ENCODE measurements at places on chromosomes 11 and 22.

DNA sequence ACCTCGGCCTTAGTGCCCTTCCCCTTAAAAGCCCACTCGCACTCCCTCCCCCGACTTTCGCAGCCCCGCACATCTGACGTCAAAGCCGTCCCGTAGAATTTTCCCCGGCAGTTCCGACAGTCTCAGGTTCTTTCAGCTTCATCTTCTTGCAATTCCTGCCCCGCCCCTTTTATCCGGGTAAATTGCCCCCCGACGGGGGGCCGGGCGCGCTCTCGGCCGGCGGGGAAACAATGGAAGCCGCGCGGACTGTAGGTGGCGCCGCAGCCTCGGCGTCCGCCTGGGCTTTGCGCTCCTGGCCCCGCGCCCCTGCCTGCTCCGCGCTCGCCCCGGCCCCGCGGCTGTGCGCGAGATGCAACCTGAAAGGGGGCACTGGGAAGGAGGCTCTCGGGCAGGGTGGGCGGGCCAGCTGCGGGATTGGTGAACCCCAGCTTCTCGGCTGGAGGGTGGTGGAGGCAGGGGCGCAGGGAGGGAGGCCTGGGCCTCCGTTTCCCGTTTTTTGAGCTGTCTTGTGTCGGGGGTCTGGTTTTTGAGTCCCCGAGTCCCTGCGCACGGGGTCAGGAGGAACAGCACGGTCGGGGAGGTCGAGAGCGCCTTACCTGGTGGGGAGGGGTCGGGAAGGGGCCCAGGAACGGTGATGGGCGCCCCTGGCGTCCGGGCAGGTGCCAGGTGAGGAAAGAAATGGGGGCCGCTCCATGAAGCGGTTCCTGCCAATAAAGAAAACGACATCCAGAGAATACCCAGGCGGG, 859 bp upstream of the FGF19 start:
- peak; percentile 2 for DNase-seq

- no peak for DNase-seq
Measured at GRCh38 chr11:120657306-120658070, 145.9 kb downstream of the GRIK4 start.

GRCh38 chr11:30313580-30313979, 9.3 kb upstream of the ARL14EP start:
- no peak for DNase-seq

DNA sequence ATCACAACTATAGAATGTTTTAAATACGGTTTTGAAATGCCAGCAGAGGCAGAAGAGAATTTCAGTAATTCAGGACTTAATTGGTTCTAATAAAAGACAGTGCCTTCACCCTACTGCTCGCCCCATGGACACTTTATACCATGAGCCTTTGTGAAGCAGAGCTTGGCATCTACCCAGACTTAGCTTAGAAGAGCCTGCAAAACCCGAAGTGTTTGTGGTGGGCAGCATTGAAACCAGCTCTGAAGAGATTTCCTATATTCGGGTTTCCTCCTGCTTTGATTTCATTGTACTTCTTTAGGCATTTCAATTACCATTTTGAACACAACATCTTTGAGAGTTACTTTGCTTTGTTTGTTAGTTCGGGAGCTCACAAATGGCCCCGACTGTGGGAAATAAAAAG, 185.1 kb upstream of the MTNR1B start:
- DNase-seq = no peak

DNA sequence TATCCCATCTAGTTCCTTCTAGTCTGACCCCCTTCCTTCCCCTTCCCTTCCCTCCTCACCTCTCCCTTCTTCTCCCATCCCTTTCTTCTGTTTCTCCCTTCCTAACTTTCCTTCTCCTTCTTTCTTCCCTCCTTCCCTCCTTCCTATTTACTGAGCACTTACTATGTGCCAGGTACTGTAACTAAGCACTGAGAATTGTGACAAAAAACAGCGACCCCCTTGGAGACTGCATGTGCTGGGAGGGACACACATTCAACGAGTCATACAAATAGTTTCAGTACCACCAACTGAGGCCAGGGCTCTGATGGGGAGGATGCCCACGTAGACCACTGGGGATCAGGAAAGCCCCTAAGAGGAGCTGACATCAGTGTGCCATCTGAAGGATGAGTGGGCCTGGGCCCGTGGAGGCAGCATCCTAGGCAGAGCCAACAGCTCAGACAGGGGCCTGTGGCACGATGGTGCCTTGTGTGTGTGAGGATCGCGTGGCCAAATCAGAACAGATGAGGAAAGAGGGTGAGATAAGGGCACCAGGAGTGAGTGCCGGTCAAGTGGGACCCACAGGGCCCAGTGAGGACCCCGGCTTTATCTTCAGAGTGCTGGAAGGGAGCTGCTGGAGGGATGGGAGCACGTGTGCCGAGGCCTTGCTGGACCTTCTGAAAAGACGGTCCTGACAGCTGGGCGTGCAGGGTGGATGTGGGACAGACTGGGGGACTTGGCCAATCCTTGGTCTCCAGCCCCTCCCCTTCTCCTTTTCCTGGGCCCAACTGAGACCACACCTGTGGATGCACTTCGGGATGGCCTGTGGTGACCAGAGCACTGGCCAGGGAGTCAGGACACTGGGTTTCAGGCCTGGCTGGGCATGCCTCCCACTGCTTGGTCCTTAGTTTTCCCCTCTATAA, 38.4 kb upstream of the CRYBB3 start:
- DNase-seq = no peak

- DNase-seq = no peak
Measured at GRCh38 chr11:32226480-32226879, 135.6 kb downstream of the RCN1 start.

DNA sequence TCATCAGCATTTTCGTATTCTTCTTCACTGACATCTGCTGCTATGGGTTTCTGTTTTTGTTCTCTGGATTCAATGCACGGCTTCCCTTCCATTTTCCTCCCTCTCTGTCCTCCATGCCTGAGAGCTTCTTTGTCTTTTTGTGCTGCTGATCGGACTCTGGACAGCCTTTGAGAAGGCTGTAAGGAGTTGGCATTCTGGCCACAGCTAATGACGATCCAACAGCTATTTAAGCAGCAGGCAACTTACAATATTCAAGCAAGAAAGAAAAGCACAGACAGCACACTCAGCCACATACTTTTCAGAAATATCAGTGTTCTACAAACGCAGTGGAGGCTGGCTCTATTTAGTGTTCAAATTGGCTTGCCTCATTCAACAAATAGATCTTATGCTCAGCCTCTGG, 60.9 kb upstream of the ZC3H12C start:
- DNase-seq = peak; percentile 18

DNA sequence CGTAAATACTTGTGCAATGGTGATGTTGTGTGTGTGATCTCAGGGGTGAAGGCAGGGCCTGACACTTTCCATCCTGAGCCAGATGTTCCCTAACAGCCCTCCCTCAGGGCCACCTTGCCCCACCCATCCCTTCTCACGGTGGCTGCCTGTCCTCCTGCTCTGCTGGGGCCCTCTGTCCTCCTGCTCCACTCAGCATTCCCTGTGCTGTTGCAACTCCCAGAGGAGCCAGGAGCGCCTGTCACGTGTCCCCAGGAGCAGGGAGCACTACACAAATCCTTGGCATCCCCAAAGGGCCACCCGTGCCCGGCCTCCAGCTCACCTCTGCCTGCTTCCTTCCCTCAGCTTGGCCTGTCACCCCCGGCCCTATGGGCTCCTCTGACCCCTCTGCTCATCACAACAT, 10.2 kb upstream of the CSNK1E start:
- DNase-seq = no peak

GRCh38 chr22:50012211-50013181, at the start of gene IL17REL:
Gene IL17REL (minus strand): TSS chr22:50012765. CDS start chr22:50012646, 119 bp downstream.
- DNase-seq = no peak

DNA sequence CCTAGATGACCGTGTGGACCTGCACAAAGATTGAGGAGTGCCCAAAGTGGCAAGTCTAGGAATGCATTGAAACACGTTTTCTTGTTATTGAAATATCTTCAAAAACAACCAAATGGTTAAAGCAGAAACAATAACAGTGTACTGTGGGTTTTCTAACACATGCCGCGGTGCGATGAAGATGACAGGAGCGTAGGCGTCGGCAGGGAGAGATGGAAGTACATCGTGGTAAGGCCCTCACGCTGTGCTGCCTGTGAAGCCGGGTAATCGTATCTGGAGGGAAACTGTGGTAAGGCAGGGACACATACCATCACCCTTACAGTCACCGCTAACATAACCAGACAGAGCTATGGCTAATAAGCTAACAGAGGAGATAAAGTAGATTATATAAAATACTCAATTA, 261.4 kb downstream of the TBC1D22A start:
- no peak for DNase-seq

GRCh38 chr11:15179167-15179566, 64.4 kb downstream of the INSC start:
- peak; percentile 35 for DNase-seq

- no peak for DNase-seq
Measured at GRCh38 chr11:75236062-75236461, 4.5 kb upstream of the TPBGL start.

- DNase-seq = no peak
Measured at GRCh38 chr11:12073436-12073835, 37.0 kb upstream of the MICAL2 start.

- DNase-seq = no peak
Measured at GRCh38 chr11:9562716-9563115, 10.8 kb upstream of the WEE1 start.

GRCh38 chr22:28032861-28033260, 113.8 kb upstream of the PITPNB start:
- DNase-seq = no peak

- DNase-seq = no peak
Measured at GRCh38 chr11:65141896-65142494, 7.7 kb upstream of the SYVN1 start.

GRCh38 chr22:36528341-36528740, 625 bp downstream of the EIF3D start:
- peak; percentile 5 for DNase-seq

DNA sequence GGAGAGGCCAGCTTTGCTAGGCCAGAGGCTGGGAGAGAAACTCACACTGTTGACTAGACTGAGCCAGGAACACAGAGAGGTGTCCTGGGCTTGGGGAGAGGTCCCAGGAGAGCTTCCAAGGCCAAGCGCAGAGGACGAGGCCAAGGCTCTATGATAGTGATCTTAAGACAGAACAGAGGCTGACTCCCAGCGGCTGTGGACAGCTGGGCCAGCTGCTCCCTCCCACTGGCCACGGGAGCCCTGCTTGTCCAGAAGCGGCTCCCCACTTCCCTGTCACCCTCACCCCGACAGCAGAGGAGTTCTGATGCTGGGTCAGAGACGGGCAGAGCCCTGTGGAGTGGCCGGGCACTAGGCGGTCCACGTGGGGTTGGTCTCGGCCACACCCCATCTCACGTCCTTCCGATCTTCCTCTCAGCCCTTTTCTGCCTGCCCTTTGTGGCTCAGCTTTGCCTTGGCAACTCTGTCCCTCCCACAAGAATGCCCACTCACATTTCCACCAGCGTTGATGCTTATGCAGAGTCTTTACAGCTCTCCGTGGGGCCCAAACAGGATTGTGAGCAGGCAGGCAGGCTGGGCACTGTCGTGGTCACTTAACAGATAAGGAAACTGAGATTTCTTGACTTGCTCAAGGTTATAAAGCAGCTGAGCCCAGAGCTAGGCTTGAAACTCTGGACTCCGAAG, 68.2 kb downstream of the FBXO7 start:
- no peak for DNase-seq

DNA sequence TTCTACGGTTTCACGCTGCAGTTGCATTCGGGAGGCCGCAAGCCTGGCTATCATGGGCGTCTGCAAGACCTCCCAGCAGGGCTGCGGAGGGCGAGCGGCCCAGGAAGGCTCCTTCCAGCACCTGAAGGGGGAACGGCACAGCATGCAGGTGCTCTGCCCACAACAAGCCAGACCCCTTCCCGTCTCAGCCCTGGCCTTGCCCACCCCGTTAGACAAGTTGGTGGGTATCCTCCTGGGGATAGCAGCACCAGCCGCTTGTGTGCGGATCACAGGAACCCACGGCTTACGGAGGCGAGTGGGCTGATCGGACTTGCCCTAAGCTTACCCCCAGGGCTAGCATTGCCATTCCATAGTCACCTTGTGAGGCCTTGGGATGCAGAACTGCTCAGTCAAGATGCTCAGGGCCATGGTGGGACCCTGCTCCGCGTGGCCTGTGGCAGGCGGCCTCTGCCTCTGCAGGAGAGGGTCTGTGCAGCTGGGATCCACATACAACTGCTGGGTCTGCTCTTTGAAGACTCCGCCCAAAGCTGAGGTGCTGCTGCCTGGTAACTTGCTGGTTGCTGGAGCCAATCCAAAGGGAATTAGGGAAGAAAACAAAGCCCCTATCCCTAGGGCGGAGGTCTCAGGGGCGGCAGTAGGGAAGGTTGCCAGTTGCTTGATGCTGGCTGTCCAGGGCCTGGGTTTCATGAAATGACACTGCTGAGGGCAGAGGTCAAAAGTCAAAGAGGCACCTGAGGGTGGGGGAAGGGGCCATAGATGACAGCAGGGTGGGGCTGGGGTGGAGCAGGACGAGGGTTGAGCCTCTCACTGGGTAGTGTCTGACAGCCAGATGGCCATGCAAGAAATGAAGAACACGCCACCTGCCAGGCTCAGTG, 1.4 kb upstream of the OSBPL5 start:
- no peak for DNase-seq

GRCh38 chr11:88231894-88232482, 56.7 kb upstream of the RAB38 start:
- DNase-seq = peak; percentile 51

DNA sequence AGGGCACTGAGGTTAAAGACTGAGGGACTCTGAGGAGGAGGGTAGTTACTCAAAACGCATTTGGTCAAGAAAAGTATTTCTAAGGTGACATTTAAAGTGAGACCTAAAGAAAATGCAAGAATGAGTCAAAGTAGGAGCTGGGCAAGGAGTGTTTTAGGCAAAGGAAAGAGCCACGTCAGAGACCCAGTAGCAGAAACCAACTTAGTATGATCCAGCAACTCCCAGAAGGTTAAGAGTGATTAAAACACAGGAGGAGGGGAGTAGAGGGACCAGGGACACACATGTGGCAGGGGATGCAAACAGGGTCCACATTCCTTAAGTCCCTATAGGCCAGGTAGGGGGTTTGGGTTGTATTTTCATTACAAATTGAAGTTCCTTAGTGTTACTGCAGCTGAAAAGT, 24.3 kb upstream of the CCDC34 start:
- DNase-seq = no peak

- no peak for DNase-seq
Measured at GRCh38 chr11:57162179-57162898, 19.4 kb upstream of the LRRC55 start.

DNA sequence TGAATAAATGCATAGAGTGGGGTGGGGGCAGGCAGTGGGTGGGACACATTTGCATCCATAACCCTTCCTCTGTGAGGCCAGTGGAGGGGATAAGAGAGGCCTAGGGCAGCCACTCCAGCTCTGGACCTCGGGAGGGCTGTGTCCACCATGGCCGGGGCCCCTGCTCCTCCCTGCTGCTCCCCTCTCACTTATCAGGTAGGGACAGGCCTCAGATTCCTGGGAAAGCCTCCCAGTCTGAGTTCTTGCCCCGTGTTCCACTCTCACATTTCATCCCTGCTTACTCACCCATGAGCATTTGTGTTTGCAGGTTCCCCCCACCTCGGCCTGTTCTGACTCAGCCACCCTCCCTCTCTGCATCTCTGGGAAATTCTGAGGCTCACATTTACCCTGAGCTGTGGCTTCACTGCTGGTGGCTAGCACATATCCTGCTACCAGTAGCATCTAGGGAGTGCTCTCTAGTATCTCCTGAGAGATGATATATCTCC, 128.7 kb upstream of the TOP3B start:
- DNase-seq = peak; percentile 78
